ENCODE measurements at places on chromosomes 5 and 9. TPM values are rescaled to one million over a fixed set of nuclear protein-coding genes. Genes with fewer than 3 reads are reported as not detected.

GRCh38 chr5:95861221-95861863 lies 38.8 kb upstream of the GLRX start:
- H3K36me3 ChIP-seq = no peaks in the 10 kb centered on the region
- peaks cover 62% of the 10 kb centered on the region for H3K4me1 ChIP-seq
- H3K4me3 ChIP-seq = peak overlapping the region; percentile 32
- DNase-seq = no peak
- H3K27me3 ChIP-seq = no peaks in the 10 kb centered on the region

DNA sequence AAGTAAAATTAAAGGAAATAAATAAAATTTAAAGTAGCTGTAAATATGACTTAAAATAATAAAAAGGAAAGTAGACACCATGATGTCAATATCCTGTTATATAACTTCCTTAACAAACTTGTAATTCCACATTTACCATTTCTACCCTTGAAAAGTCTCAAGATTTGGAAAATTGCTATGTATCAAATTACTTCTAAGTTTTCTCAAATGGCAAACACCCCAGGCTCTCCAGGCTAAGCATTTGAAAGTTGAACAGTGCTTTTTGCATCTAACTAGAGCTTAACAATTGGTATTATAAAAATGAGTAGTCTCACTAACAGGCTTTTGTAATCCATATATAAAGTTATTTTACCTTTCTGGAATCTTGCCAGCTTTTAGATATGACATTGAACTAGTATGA lies 41.5 kb upstream of the MACIR start:
- H3K4me3 ChIP-seq = no peak overlapping the region
- H3K27ac ChIP-seq = no peak overlapping the region
- no peak for DNase-seq
- no peaks in the 10 kb centered on the region for H3K27me3 ChIP-seq

GRCh38 chr5:19959830-19960384 lies 28.1 kb downstream of the CDH18 start:
- H3K4me3 ChIP-seq = no peak overlapping the region
- DNase-seq = no peak
- H3K27ac ChIP-seq = no peak overlapping the region

GRCh38 chr9:34642679-34643078 lies 3.8 kb upstream of the GALT start:
- no peak for DNase-seq
- H3K36me3 ChIP-seq = no peaks in the 10 kb centered on the region
- H3K27me3 ChIP-seq = no peaks in the 10 kb centered on the region
- no peak overlapping the region for H3K27ac ChIP-seq

The ADAMTSL2 gene
- total RNA-seq = not detected

DNA sequence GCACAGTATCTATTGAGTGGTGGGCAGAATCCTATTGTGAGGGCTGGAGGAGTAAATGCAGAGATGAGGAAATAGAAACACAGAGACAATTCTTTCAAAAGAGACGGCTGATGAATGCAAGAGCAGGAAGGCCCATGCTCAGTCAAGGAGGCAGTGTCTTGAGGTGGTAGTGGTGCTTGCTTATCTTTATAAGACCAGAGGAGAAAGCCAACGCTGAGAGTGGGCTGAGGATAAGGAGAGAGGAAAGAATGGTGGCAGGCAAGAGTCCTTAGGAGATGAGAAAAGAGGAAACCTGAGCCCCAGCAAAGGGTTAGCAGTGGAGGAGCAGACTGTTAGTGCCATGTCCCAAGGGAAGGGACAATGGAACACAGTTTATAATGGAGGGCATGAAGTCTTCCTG lies 86.0 kb downstream of the SNCAIP start:
- H3K4me3 ChIP-seq = no peak overlapping the region
- no peak overlapping the region for H3K27ac ChIP-seq
- no peaks in the 10 kb centered on the region for H3K36me3 ChIP-seq
- no peak for DNase-seq
- peaks cover 2% of the 10 kb centered on the region for H3K27me3 ChIP-seq
- no peaks in the 10 kb centered on the region for H3K4me1 ChIP-seq

- no peak overlapping the region for H3K4me3 ChIP-seq
- peaks cover 4% of the 10 kb centered on the region for H3K36me3 ChIP-seq
- no peaks in the 10 kb centered on the region for H3K27me3 ChIP-seq
- H3K27ac ChIP-seq = no peak overlapping the region
- peaks cover 45% of the 10 kb centered on the region for H3K4me1 ChIP-seq
These were observed 3.1 kb upstream of the FAM53C start for GRCh38 chr5:138334867-138335447.

The GTF2H2C gene
- 56.9 TPM for total RNA-seq

Measured in activated T-helper 1 cell treated with anti-CD3 and anti-CD28 coated beads, Interleukin-12 subunit alpha, Interleukin-12 subunit beta, Interleukin-2, Interleukin-4 antibody, amounts not matched to agents 30 ng/mL and 10 ng/mL and 1 ng/mL, durations not matched to agents 14 hours and 24 hours and 36 hours (primary cell).